ENCODE measurements at places on chromosomes 3 and 15.

- no peak for DNase-seq
Observed at GRCh38 chr3:119681279-119681678, 4.1 kb upstream of the COX17 start.

DNA sequence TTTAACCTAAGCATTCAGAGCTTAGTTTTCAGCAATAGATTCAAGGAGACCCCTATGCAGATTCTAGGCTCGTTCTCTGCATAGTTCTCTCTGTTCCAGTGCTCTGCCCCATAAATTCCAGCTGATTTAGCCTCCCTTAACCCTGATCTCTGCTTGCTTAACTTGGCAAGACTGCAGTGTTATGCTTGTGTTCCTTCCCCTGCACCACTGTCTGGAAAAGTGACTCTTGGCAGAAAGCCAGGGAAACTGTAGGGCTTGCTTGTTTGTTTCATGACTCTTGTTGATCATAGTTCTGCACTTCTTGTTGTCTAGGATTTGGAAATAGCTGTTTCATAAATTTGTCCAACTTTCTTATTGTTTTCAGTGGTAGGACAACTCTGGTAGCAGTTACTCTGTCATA is 40.1 kb downstream of the ANAPC13 start:
- DNase-seq, result no peak

DNA sequence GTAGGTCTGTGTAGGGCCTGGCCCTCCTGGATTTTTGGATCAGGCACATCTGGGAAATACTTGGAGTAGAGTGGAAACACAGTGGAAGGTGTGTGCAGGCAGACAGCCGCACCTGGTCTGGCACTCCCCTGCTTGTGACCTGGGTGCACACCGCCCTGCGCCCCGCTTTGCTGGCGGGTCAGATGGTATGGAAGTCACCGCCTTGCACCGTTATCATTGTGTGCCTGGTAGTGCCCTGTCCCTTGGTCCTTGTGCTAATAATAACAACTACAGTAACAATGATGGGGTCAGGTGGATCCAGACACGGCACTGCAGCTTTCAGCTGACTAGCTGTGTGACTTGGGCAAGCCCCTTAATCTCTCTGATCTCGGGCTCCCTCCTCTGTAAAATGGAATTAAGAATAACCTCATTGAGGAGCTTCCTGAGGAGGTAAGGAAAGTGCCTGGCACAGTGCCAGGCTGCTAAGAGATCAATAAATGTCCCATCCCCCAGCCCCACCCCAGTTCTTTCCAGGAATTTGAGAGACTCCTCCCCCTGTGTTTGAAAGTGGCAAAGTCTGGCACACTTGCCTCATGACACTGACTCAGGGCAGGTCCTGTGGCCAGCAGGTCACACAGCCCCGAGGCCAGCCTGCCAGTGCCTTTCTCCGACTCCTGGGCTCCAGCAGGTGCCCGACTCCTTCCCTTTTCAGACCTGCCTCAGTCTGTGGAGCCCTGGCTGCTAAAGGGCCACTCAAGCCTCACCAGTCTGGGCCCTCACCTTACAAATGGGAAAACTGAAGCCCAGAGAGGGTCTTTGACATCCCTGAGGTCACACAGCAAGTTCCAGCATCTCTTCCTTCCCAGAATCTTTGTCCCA is 9.8 kb downstream of the ISG20 start:
- DNase-seq, result peak; percentile 76

GRCh38 chr3:29937185-29937584 is 656.3 kb downstream of the RBMS3 start:
- no peak for DNase-seq

DNA sequence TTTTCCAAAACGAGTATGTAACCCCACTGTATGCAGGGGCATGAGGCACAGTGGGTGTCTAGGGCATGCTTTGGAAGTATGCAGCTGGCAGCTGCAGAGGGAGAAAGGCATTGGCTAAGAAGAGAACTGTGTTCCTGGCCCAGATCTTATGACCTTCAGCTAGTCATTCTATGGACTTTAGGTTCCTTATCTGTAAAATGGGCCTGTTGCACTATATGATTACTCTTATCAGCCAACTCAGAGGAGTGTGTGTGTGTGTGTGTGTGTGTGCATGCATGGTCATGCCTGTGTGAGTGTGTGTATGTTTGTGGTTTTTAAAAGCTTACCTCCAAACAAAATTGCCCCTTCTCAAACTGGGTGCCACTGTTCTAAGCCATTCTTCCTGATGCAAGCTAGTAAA is 27.4 kb upstream of the CHST2 start:
- no peak for DNase-seq

Measured in lower leg skin (tissue), 4 donors.